Naive thymus-derived CD8-positive, alpha-beta T cell (primary cell): ENCODE measurements at places on chromosomes 5 and 9. TPM values are rescaled to one million over a fixed set of nuclear protein-coding genes. Genes with fewer than 3 reads are reported as not detected.

DNA sequence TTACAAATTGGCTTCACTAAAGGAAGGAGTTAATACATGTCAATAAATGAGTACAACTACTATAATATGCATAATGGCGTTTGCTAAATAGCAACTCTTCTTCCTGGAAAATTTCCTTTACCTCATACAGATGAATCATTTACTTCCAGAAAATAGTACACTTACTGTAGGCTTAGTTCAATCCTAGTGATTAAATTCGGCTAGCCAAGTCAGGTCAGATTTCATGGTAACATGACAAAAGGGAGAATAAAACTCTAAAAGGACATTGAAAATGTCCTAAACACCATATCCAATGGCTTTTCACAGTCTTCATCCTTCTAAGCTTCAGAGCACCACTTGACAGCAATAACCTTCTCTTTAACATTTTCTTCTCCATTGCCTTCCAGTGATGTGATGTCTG is 42.1 kb upstream of the ZFAND5 start:
- H3K4me3 ChIP-seq, result no peak overlapping the region
- H3K36me3 ChIP-seq, result no peaks in the 10 kb centered on the region
- H3K4me1 ChIP-seq, result no peaks in the 10 kb centered on the region
- DNase-seq, result no peak

GRCh38 chr9:3398232-3398648 is 127.6 kb downstream of the RFX3 start:
- no peaks in the 10 kb centered on the region for H3K27me3 ChIP-seq
- peaks cover 6% of the 10 kb centered on the region for H3K36me3 ChIP-seq
- peak; percentile 49 for DNase-seq

The MARCOL gene
- polyA plus RNA-seq, result not detected

- peaks cover 11% of the 10 kb centered on the region for H3K27me3 ChIP-seq
- H3K36me3 ChIP-seq, result no peaks in the 10 kb centered on the region
- no peak overlapping the region for H3K27ac ChIP-seq
- H3K4me1 ChIP-seq, result peaks cover 25% of the 10 kb centered on the region
- peak overlapping the region; percentile 86 for H3K4me3 ChIP-seq
Measured at GRCh38 chr9:136847088-136847825, 2.0 kb upstream of the PHPT1 start.

- H3K4me1 ChIP-seq, result no peaks in the 10 kb centered on the region
- no peak for DNase-seq
- no peak overlapping the region for H3K4me3 ChIP-seq
- no peak overlapping the region for H3K27ac ChIP-seq
Measured at GRCh38 chr5:179120951-179121666, 60.9 kb downstream of the ZNF354C start.

GRCh38 chr5:173721601-173722232 is 105.3 kb upstream of the BOD1 start:
- no peak for DNase-seq
- H3K4me1 ChIP-seq, result peaks cover 1% of the 10 kb centered on the region
- H3K27ac ChIP-seq, result no peak overlapping the region
- H3K36me3 ChIP-seq, result no peaks in the 10 kb centered on the region
- H3K27me3 ChIP-seq, result peaks cover 10% of the 10 kb centered on the region

DNA sequence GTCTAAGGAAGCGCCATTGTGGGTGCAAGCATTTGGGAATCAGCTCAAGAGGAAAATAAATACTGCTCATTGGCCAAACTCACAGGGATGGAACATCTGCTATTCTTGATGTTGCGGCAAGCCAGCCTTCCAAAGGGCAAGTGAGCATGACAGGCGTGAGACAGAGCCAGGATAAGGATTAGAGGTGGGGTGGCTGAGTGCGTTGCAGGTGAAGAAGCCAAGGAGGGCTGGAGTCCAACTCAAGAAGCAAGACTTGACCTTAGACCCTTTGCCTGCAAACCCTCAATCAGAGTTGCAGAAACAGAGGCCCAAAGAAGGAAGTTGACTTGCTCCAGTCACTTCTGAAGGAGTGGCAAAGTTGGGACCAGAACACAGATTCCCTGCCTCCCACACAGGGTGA is 79.4 kb downstream of the WWC1 start:
- no peaks in the 10 kb centered on the region for H3K4me1 ChIP-seq
- no peak for DNase-seq
- peaks cover 5% of the 10 kb centered on the region for H3K36me3 ChIP-seq
- peaks cover 13% of the 10 kb centered on the region for H3K27me3 ChIP-seq

DNA sequence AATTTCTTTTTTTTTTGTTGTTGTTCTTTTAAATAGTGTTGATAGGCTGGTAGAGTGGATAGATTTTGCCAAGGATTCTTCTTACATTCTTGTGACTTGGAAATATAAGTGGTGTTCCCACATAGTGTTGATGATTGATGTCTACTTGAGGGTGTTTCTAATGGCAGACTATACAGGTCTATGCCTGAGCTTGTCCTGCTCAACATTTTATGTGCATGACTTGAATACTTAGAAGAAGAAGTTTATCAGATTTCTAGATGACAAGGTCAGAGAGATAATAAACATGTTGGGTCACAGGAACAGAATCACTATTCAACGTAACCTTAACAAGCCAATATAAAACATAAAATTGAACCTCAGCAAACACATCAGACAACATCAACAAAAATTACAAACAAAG is 24.2 kb downstream of the XRCC4 start:
- no peaks in the 10 kb centered on the region for H3K27me3 ChIP-seq
- H3K4me1 ChIP-seq, result peaks cover 5% of the 10 kb centered on the region
- DNase-seq, result no peak

The HINT1 gene
- polyA plus RNA-seq, result 428 TPM

- H3K27ac ChIP-seq, result no peak overlapping the region
- H3K4me1 ChIP-seq, result peaks cover 5% of the 10 kb centered on the region
- H3K36me3 ChIP-seq, result no peaks in the 10 kb centered on the region
- DNase-seq, result no peak
Measured at GRCh38 chr5:133294380-133294779, 242.6 kb downstream of the HSPA4 start.

DNA sequence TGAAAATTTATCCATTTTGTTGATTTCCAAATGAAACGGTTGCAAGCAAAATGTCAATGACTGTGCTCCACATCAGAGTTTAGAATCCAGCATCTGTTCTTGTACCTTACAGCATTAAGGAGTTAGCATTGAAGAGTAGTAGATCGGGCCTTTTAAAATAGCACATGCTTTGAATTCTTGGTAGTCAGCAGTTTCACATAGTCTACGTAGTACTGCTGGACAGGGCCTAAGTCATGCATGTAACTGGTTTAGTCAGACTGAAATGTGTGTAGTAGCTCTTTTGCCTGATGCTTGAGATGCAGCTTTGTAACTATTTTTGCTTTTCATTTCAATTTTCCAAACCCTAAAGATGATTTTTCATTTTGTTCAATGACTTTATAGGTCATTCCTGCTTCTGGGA is 19.8 kb downstream of the LECT2 start:
- H3K27ac ChIP-seq, result no peak overlapping the region
- H3K27me3 ChIP-seq, result peaks cover 29% of the 10 kb centered on the region

DNA sequence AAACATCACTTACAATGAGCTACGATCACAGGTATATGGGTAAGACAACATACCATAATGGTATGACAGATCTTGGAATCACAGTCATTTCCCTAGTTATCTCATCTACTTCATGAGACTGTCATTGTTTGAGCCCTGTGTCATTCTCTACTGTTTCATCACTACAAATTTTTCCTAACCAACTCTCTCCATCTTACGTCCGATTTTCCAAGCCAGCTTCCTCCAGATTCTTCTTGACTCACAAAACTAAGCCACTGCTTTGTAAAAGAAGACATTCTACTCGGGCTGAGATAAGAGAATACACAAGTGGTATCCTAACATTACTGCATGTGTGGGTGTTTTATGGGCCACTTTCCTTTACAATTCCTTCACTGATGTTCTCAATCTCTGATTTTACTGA is 49.6 kb downstream of the SERINC5 start:
- peaks cover 54% of the 10 kb centered on the region for H3K4me1 ChIP-seq
- H3K27ac ChIP-seq, result peak overlapping the region; percentile 84
- peak overlapping the region; percentile 61 for H3K4me3 ChIP-seq
- no peaks in the 10 kb centered on the region for H3K27me3 ChIP-seq

The OR1J2 gene
- polyA plus RNA-seq, result not detected

GRCh38 chr5:181243018-181243563 is 615 bp downstream of the RACK1 start:
- H3K4me3 ChIP-seq, result peak overlapping the region; percentile 98
- peak overlapping the region; percentile 99 for H3K27ac ChIP-seq
- H3K36me3 ChIP-seq, result peaks cover 14% of the 10 kb centered on the region
- DNase-seq, result no peak

The TXN gene
- polyA plus RNA-seq, result 104 TPM

DNA sequence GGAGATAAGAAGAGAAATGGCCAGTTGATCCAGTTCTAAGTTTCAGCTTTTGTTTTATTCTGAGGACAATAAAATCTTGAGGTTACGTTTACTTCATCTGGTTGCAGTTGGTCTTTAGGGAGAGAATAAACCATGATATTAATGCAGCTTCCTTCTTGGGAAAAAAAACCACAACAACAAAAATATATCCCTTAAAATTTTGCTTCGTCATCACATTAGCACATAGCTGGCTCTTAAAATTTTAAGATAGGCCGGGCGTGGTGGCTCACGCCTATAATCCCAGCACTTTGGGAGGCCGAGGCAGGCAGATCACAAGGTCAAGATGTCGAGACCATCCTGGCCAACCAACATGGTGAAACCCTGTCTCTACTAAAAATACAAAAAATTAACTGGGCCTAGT is 86.4 kb downstream of the EQTN start:
- no peaks in the 10 kb centered on the region for H3K36me3 ChIP-seq
- peaks cover 2% of the 10 kb centered on the region for H3K27me3 ChIP-seq
- no peaks in the 10 kb centered on the region for H3K4me1 ChIP-seq
- H3K27ac ChIP-seq, result no peak overlapping the region

The PRSS3 gene
- polyA plus RNA-seq, result not detected

DNA sequence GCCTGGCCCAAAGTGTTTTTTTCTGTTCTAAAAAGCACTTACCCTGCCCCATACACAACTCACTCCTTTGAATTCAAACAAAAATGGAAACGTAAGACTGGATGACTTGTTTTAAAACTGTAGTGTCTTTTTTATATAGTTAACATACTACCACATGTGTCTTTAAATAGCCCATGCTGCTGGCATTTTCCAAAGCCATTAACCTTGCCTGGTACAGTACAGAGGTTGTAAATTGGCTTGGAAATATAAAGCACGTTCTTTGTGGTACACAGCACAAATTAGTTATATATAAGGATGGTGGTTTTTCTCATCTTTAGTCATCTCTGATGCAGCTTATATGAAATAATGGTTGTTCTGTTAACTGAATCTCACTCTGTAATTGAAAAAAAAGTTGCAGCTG is 519.7 kb upstream of the ZNF608 start:
- no peak overlapping the region for H3K4me3 ChIP-seq
- H3K4me1 ChIP-seq, result no peaks in the 10 kb centered on the region
- peaks cover 1% of the 10 kb centered on the region for H3K27me3 ChIP-seq
- no peak for DNase-seq
- H3K27ac ChIP-seq, result no peak overlapping the region
- no peaks in the 10 kb centered on the region for H3K36me3 ChIP-seq

The SHISAL2B gene
- polyA plus RNA-seq, result not detected

GRCh38 chr5:42944989-42945388 is 95.1 kb downstream of the ANXA2R start:
- no peak overlapping the region for H3K4me3 ChIP-seq
- H3K36me3 ChIP-seq, result no peaks in the 10 kb centered on the region

The GFI1B gene
- polyA plus RNA-seq, result 0.16 TPM

GRCh38 chr5:159510282-159510681 is 180.0 kb upstream of the IL12B start:
- peaks cover 1% of the 10 kb centered on the region for H3K4me1 ChIP-seq
- no peak overlapping the region for H3K27ac ChIP-seq
- H3K36me3 ChIP-seq, result no peaks in the 10 kb centered on the region
- peaks cover 21% of the 10 kb centered on the region for H3K27me3 ChIP-seq
- no peak overlapping the region for H3K4me3 ChIP-seq
- no peak for DNase-seq

DNA sequence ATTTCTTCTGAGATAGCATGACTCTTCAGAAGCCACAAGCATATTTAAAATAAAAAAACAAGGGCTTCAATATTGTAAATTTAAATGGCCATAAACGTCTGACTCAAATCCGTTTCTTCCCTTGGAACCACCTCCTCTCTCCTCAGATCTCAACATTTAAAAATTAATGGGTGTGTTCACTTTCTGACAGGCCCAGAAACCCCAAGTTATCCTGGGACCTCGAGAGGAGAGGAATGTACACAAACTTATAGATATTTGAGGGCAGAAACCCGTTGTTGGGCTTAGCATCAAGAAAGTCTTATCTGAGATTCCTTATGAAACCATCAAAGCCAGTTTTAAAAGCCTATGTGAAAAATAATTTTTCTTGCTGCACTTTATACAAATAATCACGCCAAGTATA is 29.2 kb downstream of the MLLT3 start:
- H3K4me3 ChIP-seq, result no peak overlapping the region
- no peak for DNase-seq
- H3K27ac ChIP-seq, result no peak overlapping the region
- no peaks in the 10 kb centered on the region for H3K27me3 ChIP-seq
- H3K4me1 ChIP-seq, result peaks cover 53% of the 10 kb centered on the region

The BHMT gene
- polyA plus RNA-seq, result not detected

The C5orf52 gene
- not detected for polyA plus RNA-seq

The SLC31A1 gene
- polyA plus RNA-seq, result 2.0 TPM

- H3K27ac ChIP-seq, result no peak overlapping the region
- no peak for DNase-seq
- no peaks in the 10 kb centered on the region for H3K36me3 ChIP-seq
- H3K4me1 ChIP-seq, result peaks cover 15% of the 10 kb centered on the region
Measured at GRCh38 chr9:27430750-27431535, 93.1 kb upstream of the IFNK start.

GRCh38 chr5:3601911-3602782 is 6.5 kb downstream of the IRX1 start:
- no peak overlapping the region for H3K4me3 ChIP-seq
- H3K27me3 ChIP-seq, result peaks cover 55% of the 10 kb centered on the region
- no peak for DNase-seq
- no peak overlapping the region for H3K27ac ChIP-seq
- peaks cover 6% of the 10 kb centered on the region for H3K36me3 ChIP-seq

The POLR3G gene
- polyA plus RNA-seq, result 1.9 TPM

The CSF2 gene
- not detected for polyA plus RNA-seq

The DNAI1 gene
- not detected for polyA plus RNA-seq

The NSG2 gene
- polyA plus RNA-seq, result not detected

- DNase-seq, result no peak
- no peak overlapping the region for H3K4me3 ChIP-seq
- H3K4me1 ChIP-seq, result no peaks in the 10 kb centered on the region
- no peaks in the 10 kb centered on the region for H3K36me3 ChIP-seq
Measured at GRCh38 chr5:95881833-95882232, 59.3 kb upstream of the GLRX start.

GRCh38 chr9:137279741-137280473 is 2.4 kb downstream of the TOR4A start:
- DNase-seq, result no peak
- H3K27me3 ChIP-seq, result peaks cover 1% of the 10 kb centered on the region
- H3K27ac ChIP-seq, result no peak overlapping the region
- H3K36me3 ChIP-seq, result peaks cover 6% of the 10 kb centered on the region
- H3K4me1 ChIP-seq, result peaks cover 26% of the 10 kb centered on the region

DNA sequence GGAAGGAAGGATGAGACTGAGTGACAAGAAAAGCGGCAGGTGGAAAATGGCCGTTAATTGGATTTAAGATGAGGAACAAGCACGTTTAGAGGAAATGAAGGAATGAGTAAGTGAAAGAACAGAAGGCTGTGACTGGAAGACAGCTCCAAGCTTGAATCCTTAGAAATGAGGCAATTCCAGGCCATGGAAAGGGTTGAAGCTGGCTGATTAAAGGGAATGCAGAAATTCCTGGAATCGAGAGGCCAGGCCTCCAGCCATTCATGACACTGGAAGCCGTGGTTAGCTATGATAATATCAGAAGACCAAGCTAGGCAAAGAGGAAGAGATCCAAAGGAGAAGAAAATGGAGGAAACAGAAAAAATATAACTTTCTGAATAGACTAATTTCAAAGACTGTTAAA is 84.2 kb downstream of the ARL15 start:
- no peak overlapping the region for H3K4me3 ChIP-seq
- no peak for DNase-seq
- H3K27me3 ChIP-seq, result no peaks in the 10 kb centered on the region
- no peak overlapping the region for H3K27ac ChIP-seq
- H3K36me3 ChIP-seq, result no peaks in the 10 kb centered on the region
